ENCODE measurements at places on chromosomes 4 and X.
A peak's percentile ranks its signal among the peaks of the same experiment; 100 is the strongest.

DNA sequence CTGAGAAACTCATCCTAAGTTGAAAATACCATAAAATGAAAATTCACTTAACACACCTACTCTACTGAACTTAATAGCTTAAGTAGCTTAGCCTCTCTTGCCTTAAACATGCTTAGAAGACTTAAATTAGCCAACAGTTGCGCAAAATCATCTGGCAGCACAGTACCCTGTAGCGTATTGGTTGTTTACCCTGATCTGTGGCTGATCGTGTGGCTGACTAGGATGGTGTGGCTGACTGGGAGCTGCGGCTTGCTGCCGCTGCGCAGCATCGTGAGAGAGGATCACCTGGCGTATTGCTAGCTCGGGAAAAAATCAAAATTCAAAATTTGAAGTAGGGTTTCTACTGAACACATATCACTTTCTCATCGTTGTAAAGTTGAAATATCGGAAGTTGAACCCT, 6.3 kb downstream of the RUFY3 start:
- no peak for DNase-seq

DNA sequence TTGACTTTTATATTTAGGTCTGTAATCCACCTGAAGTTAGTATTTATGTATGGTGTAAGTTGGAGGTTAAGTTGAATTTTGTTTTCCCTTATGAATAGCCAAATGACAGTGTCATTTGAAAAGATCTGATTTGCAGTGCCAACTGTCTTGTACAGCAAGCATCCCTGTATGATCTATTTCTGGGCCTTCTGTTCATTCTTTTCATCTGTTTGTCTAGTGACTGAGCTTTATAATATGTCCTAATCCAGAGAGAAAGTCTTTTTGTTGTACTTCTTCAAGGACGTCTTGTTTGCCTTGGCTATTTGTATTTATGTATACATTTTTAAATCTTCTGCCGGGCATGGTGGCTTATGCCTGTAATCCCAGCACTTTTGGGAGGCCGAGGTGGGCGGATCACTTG, 39.6 kb downstream of the CDKL5 start:
- DNase-seq, result no peak

DNA sequence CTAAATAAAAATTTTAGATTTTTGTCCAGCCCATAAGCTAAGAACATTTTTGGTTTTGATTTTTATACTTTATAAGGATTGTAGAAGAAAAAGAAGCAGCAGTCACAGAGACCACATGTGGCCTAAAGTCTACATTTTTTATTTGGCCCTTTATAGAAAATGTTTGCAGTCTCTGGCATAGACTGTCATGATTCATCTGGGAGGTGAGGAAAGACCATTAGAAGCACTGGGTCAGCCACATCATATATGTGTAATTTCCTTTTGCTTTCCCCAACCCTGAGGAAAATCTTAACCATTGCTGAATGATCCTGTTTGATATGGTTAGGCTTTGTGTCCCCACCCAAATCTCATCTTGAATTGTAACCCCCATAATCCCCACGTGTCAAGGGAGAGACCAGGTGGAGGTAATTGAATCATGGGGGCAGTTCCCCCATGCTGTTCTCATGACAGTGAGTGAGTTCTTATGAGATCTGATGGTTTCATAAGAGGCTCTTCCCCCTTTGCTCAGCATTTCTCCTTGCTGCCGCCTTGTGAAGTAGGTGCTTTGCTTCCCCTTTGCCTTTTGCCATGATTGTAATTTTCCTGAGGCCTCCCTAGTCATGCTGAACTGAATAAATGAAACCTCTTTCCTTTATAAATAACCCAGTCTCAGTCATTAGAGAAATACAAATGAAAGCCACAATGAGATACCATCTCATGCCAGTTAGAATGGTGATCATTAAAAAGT, 12.1 kb upstream of the COPS4 start:
- DNase-seq, result no peak

DNA sequence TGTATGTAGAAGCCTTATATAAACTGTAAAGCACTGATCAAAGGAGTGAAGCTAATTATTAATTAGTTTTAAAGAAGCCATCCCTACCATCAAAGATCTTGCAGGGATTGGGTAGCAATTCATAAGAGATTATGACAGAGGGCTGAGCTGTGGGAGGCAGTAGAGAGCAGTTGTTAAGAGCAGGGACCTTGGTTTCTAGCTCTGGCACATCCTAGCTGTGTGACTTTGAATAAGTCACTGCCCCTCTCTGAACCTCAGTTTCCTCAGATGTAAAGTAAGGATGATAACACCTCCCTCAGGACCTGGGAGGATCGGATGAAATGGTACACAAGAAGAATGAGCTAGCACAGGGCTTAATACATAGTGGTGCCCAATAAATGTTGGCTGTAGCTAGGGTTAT, 45.4 kb downstream of the APLN start:
- no peak for DNase-seq

- no peak for DNase-seq
These were observed 26.7 kb downstream of the HDX start for GRCh38 chrX:84475596-84475995.

DNA sequence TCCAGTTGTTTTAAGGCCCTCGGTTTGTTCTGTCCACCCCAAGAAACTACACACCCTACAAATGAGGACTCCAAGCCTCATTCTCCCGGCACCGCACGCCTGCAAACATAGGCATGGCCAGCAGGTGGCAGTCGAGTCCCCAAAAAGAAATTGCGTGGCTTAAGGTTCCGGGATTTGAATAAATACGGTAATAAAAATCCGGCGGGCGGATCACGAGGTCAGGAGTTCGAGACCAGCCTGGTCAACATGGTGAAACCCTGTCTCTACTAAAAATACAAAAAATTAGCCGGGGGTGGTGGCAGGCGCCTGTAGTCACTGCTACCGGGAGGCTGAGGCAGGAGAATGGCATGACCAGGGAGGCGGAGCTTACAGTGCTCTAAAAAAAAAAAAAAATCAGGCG, 21.8 kb upstream of the CSF2RA start:
- DNase-seq, result peak; percentile 26

DNA sequence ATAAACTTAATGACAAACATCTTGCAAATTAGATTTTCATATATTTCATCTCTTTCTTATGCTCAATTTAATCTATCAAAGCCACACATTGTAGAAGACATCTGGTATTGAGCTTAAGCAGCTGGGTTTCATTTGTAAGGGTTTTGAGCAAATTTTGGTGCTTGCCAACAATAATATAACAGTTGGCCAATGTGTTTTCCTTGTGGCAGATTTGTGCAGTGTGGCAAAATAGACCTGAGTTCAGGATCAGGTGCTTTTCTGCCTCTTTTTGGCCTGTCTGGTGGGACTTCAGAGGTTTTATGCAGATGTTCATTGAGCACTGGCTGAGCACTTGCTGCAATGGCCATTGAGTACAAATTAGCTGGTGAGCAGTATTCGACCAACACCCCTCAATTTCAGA, 301.9 kb downstream of the BMPR1B start:
- no peak for DNase-seq

DNA sequence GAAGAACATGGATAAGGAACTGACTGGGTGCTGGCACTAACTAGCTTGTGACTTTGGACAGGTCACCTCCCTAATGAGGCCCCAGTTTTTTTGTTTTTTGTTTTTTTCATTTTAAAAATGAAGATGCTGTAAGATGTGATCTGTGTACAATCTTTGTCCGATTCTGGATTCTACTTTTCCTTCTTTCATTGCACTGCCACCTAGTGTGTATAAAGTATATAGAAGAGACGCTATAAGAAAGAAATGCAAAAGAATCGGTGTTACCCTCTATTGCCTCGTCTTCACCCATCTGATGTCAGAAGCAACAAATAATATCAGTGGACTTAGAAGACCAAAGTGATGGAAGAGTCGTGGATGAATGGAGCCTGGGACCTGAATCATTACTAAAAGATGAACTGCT, 58.6 kb upstream of the P2RY10 start:
- no peak for DNase-seq

DNA sequence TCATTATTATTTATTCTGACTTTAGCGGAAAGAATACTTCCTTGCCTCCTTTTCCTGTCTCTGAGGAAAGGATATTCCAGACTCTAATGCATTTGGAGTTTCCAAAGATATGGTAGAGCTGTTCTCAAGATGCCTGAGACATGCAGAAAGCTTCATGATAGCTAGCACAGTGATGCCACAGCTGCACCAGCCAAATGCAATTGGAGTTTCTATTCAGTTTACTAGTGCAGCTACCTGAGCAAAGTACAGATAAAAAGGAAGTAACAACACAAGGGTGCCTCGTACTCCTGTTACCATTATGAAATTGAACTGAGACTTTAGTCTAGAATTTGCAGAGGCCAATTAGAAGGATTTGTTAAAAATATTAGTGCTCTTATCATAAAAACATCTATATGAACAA, 57.5 kb upstream of the PARM1 start:
- no peak for DNase-seq

DNA sequence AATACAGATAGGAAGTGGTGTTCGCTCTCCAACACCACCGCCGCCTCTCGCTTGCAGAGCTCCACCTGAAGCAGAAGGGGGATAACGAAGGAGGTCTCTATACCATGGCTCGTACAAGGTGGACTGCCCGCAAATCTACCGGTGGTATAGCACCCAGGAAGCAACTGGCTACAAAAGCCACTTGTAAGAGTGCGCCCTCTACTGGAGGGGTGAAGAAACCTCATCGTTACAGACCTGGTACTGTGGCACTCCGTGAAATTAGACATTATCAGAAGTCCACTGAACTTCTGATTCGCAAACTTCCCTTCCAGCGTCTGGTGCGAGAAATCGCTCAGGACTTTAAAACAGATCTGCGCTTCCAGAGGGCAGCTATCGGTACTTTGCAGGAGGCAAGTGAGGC, 5.2 kb upstream of the BMP15 start:
- no peak for DNase-seq

- peak; percentile 18 for DNase-seq
These were observed 185.0 kb downstream of the CPE start for GRCh38 chr4:165563851-165564250.

DNA sequence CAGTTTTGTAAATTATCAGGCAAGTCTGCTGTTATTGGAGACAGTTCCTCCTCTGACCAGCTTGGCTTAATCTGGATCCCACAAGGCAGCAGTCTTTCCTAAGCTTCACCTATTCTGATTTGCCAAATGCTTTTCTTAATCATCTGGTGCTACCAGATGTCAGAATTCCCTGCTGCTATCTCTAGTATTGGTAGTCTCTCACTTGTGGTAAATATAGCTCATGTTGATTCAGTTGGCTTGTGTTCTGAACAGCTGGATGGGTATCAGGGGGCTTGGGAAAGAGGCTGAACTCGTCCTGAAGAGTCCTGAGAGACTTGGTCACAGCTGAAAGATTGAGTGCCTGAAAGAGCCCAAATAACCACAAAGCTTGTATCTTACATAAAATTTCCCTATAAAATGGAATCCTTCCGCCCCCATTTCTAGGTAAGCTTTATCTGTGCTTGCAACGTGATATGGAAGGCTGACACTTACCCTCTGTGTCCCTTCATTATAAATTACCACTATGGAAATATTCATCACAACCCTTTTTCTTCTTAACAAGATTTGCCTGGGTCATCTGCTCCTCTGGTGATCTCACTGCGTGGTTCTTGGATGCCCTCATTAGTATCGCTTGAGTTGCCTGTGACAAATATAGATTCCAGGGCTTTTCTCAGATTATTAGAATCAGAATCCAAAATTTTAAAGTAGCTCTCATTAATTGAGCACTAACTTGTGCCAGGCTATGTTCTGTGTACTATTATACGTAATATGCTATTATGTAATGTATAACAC, 104.1 kb upstream of the GPRIN3 start:
- DNase-seq, result no peak

DNA sequence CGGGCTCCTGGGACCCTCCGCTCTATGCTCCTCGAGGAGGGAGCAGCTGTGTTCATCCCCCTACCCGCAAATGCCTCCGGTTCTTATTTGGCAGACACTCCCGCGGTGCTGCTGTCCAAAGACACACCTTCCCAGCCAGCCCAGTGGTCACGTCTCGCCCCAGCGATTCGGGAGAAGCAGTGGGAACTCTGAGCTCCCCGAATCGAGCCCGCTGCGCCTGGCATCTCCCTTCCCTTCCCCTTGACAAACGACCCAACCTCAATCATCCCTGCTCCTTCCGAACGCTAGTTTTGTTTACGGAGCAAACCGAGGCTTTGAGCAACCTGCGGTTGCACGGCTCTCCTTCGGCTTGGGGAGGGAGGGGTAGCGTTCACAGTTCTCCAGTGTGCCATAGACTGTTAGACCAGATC, 317 bp upstream of the FRMPD4 start:
- no peak for DNase-seq

DNA sequence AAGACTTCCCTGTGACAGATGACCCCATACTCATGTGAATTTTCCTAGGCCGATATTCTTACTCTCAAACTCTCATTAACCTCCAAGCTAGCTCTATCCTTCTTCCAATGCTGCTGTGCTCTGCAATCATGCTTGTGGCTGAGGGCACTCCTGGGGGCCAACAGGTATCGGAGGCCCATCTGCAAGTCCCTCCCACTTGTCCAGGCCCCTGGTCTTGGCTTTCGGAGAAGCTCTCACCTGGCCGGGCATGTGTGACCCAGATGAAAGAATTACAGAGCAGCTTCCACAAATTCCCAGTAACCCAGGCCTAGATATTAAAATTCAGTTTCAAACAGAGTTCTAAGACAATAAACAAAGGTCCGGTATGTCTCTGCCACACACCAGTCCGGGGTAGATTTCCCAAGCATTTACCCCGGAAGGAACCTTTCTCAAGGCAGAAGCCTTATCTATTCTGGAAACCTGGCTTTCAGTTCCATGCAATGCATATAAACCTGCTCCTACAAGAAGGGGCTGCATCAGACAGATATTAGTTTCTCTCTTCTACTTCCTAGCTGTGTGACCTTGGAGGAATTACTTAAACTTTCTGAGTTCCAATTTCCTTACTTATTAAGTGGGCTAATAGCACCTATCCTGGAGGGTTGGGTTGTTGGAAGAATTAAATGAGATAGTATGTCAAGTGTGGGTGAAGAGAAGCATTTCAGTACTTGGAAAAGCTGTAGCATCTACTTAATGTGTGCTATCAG, 270.8 kb downstream of the PTTG2 start:
- DNase-seq, result no peak

- DNase-seq, result no peak
These were observed 95.2 kb downstream of the SNCA start for GRCh38 chr4:89741768-89742167.

GRCh38 chr4:7190691-7191545, 1.4 kb upstream of the SORCS2 start:
- no peak for DNase-seq

GRCh38 chr4:146709956-146710355, 71.3 kb downstream of the POU4F2 start:
- no peak for DNase-seq

DNA sequence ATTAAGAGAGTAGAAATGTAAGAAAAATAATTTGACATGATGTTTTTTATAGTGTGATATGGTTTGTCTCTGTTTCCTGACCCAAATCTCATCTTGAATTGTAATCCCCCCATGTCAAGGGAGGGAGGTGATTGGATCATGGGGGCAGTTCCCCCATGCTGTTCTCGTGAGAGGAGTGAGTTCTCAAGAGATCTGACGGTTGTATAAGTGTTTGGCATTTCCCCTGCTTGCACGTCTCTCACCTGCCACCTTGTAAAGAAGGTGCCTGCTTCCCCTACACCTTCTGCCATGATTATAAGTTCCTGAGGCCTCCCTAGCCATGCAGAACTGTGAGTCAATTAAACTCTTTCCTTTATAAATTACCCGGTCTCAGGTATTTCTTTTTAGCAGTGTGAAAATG, 34.8 kb upstream of the EXOC1L start:
- DNase-seq, result no peak

Data from RWPE1 (cell line).